ENCODE measurements at places on chromosomes 6 and 20.

DNA sequence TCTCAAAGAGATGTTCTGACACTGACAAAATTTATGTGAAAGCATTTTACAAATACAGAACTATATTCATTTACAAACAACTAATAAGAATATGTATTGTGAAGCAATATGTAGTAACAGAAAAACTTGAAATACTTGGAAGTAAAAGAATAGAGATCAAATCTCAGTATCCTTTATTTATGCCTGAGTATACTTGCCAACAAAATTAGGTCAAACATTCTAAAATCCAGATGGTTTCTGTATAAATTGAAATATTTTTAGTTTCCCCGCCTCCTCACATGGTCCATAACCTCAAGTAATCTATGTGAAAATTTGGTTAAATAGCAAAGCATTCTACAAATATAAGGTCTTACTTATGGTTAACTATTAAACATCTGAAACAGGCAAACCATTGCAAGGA lies 545.4 kb downstream of the EYS start:
- no peak overlapping the region for H3K27ac ChIP-seq
- no peaks in the 10 kb centered on the region for H3K36me3 ChIP-seq
- H3K4me1 ChIP-seq = no peaks in the 10 kb centered on the region
- no peaks in the 10 kb centered on the region for H3K27me3 ChIP-seq
- no peak overlapping the region for H3K4me3 ChIP-seq

DNA sequence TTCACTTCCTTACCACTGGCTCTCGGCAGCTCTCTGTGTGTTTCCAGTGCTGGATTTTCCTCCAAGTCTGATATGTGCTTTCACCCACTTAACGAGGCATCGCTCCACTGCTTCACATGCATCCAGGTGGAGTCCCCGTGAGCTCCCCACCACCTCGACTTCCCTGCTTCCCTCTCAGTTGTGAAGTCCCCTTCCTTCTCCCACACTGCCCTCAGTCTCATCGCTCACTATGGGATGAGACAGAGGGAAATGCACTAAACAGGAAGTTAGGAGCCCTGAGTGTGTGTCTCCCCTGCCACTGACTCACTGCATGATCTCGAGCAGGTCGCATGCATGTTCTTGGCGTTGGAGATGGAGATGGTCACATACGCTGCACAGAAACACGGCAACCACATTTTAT lies 84.0 kb downstream of the MTHFD1L start:
- H3K4me1 ChIP-seq = no peaks in the 10 kb centered on the region
- no peak overlapping the region for H3K27ac ChIP-seq
- no peaks in the 10 kb centered on the region for H3K27me3 ChIP-seq
- DNase-seq = no peak

- no peaks in the 10 kb centered on the region for H3K36me3 ChIP-seq
- H3K27ac ChIP-seq = peak overlapping the region; percentile 40
- H3K4me1 ChIP-seq = no peaks in the 10 kb centered on the region
- no peaks in the 10 kb centered on the region for H3K27me3 ChIP-seq
- peak; percentile 21 for DNase-seq
Observed at GRCh38 chr6:163356324-163356723, 58.2 kb upstream of the QKI start.

GRCh38 chr20:57874141-57874540 lies 164.3 kb upstream of the PMEPA1 start:
- DNase-seq = no peak
- no peak overlapping the region for H3K27ac ChIP-seq
- no peak overlapping the region for H3K4me3 ChIP-seq
- no peaks in the 10 kb centered on the region for H3K27me3 ChIP-seq
- no peaks in the 10 kb centered on the region for H3K36me3 ChIP-seq

DNA sequence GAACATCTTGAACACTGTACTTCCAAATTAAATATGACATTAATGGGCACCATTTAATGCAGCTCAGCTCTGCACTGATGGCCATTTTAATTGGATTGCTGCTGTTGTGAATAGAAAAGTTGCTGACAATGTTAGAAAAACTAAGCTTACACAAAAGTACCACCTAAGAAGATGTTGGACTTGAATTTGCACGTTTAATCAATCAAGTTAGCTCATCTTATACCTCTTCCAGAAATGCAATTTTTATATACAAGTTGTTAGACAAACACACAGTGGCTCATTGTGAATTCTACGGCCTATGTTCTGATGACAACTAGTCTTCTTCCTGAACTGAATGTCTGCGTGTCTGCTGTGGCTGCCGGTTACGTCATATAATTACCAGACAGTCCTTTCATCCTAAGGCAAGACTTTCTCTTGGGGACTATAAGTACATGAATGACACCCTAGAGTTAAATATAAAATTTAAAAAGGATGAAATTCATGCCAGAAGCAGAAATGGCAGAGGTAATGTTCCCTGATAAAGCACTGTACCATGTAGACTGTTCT lies 330.2 kb downstream of the EPM2A start:
- H3K4me1 ChIP-seq = no peaks in the 10 kb centered on the region
- DNase-seq = no peak
- no peak overlapping the region for H3K27ac ChIP-seq
- no peak overlapping the region for H3K4me3 ChIP-seq

DNA sequence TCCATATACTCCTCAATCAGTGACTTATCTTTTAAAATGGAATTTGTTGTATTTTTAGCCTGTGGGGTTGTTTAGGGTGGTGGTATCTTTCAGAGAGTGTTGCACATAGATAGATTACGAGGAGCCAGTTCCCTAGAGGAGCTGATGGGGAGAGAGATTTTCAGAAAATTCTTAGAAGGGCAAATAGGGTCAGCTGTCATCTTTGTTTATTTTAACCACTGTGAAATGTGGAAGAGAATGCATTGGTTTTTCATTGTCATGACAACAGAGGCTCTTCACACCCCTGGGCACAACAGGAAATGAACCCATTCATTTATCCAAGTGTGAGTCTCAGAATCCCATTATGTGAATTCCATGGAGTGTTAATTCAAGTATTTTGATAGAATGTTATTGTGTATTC lies 188.4 kb downstream of the JARID2 start:
- no peaks in the 10 kb centered on the region for H3K4me1 ChIP-seq
- no peak overlapping the region for H3K4me3 ChIP-seq
- H3K27ac ChIP-seq = no peak overlapping the region
- DNase-seq = no peak
- H3K36me3 ChIP-seq = no peaks in the 10 kb centered on the region

GRCh38 chr20:31984981-31985471 lies 17.1 kb downstream of the XKR7 start:
- DNase-seq = no peak
- no peak overlapping the region for H3K4me3 ChIP-seq
- no peak overlapping the region for H3K27ac ChIP-seq

- no peak overlapping the region for H3K4me3 ChIP-seq
- H3K36me3 ChIP-seq = no peaks in the 10 kb centered on the region
- H3K27me3 ChIP-seq = no peaks in the 10 kb centered on the region
- no peak overlapping the region for H3K27ac ChIP-seq
Observed at GRCh38 chr20:32792316-32792715, 27.4 kb upstream of the MAPRE1 start.

DNA sequence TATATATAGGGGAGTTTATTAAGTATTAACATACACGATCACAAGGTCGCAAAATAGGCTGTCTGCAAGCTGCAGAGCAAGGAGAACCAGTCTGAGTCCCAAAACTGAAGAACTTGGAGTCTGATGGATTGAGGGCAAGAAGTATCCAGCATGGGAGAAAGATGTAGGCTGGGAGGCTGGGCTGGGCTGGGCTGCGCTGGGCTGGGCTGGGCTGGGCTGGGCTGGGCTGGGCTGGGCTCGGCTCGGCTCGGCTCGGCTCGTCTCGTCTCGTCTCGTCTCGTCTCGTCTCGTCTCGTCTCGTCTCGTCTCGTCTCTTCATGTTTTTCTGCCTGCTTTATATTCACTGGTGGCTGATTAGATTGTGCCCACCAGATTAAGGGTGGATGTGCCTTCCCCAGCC lies 238.6 kb downstream of the GRM1 start:
- H3K4me3 ChIP-seq = no peak overlapping the region
- no peak overlapping the region for H3K27ac ChIP-seq
- DNase-seq = no peak
- no peaks in the 10 kb centered on the region for H3K36me3 ChIP-seq
- H3K27me3 ChIP-seq = no peaks in the 10 kb centered on the region
- H3K4me1 ChIP-seq = no peaks in the 10 kb centered on the region

DNA sequence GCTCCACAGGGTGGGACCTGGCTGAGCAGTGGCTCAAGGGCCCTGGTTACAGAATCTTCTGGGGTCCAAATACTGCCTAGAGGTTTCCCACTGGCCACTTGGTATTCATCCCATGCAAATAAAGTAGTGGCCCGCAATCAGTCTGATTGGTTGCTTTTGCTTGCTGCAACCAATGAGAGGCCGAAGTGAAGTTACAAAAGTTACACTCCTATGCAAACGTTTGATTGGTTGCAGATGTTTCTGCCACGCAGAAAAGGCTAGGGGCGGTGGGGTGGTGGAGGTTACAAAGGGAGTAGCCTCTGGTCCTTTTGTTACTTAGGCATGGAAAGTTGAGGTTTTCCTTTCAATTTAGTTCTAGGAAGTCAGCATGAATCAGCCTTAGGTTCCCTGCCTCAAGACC lies 3.6 kb upstream of the NHLRC1 start:
- no peak for DNase-seq
- no peaks in the 10 kb centered on the region for H3K36me3 ChIP-seq
- no peaks in the 10 kb centered on the region for H3K27me3 ChIP-seq
- peaks cover 4% of the 10 kb centered on the region for H3K4me1 ChIP-seq
- H3K4me3 ChIP-seq = no peak overlapping the region
- H3K27ac ChIP-seq = no peak overlapping the region

DNA sequence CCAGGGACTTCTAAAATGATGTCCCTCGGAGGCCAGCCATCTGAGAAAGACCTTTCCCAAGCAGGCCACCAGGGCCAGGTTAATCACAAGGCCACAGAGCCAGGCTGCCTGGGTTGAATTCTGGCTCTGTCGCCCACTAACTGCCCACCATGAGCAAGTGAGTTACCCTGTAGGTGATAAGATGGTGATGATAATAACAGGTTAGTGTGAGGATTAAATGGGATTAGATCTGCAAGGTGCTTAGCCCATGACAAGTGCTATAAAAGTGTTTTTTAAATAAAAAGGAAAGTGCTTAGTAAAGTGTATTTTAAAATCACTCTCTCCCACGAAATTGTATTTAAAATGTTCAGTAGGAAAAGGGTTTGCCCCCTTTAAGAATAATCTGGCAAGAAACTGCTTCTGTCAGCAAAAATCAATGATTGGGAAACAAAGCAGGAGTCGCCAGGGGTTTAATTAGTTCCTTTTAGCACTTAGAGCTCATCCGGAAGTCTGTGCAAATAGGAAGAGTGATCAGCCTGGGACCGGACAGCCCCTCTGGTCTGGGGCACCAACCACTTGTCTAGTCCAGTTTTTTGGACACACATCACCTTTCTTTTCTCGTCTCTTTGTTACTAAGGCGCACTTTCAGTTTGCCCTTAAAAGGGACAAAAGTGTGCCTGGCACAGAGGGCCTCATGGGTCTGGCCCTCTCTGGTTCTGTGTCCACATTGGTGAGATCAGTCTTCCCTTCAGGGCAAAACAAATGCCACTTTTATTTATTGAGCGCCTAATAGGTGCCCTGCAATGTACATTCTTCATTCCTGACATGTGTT lies 150.4 kb downstream of the GRM4 start:
- H3K36me3 ChIP-seq = no peaks in the 10 kb centered on the region
- H3K27ac ChIP-seq = no peak overlapping the region
- DNase-seq = no peak
- peaks cover 4% of the 10 kb centered on the region for H3K4me1 ChIP-seq
- no peaks in the 10 kb centered on the region for H3K27me3 ChIP-seq

All from colonic mucosa (tissue), 4 donors.